SW480 (cell line): ENCODE measurements at places on chromosomes 2 and 18.
A peak's percentile ranks its signal among the peaks of the same experiment; 100 is the strongest.

DNA sequence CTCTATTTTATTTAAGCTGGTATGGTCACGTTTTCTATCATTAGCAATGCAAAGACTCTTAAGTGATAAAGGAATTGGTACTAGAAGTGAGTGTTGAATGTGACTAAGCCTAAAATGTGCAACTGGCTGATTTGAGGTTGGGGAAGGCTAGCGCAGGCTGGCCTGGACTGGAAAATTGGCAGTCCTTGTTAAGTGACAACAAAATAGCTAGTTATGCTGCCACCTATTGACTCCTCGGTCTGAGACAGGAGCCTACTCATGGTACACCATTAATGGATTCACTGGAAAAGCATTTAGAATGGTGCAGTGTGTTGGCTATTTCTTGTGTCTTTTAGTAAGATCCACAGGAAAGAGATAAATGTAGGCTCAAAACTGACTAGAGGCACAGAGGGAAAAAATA, 5.7 kb upstream of the WIPF1 start:
- DNase-seq = peak; percentile 43

DNA sequence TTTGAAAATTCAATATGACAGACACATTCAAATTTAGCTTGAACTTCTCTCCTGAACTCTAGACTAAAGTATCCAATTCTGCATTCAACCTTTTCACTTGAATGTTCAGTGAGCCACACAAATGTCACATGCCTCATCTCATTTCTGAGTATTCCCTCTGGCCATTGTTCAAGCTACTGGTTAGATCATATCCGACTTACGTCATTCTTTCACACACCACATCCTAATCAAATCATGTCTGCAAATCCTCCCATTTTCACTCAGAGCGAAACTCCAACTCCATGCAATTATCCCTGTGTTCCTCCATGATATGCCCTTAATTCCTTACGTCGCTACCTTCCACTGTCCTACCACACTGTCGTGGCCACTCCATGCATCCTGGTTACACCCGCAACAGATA, 425.1 kb downstream of the CBLN2 start:
- no peak for DNase-seq

- no peak for DNase-seq
Measured at GRCh38 chr18:55781481-55781957, 193.5 kb upstream of the TCF4 start.

DNA sequence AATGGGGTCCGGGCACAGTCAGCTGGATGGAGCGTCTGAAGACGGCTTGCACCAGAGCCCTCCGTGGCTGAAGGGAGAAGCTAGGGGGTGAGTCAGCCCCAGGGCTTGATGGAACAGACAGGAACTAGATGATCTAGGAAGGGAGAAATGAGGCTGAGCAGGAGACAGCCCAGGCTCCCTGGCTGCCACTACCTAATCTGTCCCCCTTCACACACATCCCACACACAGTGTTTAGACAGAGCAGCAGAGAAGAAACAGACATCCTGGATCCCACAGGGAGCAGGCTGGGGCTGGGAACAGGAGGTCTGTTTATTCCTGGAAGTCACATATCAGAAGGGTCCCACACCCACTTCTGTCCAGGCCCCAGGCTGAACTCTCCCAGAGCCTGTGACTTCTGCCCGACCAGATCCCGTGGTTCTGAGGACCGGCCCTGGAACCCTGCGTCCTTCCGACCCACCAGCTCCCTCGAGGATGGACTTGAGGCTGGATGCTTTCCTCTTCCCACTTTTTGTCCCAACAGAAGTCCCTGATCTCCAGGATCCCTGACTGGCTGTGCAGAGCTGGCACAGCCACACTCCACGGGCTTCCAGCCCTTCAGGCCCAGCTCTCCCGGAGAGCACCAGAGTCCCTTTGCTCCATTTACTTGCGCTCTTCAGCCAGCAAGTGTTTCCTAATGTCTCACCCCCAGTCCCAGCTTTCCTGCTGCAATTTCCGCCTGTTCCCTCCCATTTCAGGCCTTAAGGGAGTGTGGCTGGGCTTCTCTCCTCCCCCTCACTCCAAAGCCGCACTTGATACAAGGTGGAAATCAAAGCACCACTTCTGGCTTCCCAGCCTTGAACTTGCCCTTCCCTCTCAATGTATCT, 1.5 kb upstream of the GPBAR1 start:
- DNase-seq = no peak

- DNase-seq = no peak
Measured at GRCh38 chr2:31956312-31956711, 54.5 kb downstream of the MEMO1 start.

GRCh38 chr2:74367789-74368188, 12.3 kb downstream of the DCTN1 start:
- no peak for DNase-seq

DNA sequence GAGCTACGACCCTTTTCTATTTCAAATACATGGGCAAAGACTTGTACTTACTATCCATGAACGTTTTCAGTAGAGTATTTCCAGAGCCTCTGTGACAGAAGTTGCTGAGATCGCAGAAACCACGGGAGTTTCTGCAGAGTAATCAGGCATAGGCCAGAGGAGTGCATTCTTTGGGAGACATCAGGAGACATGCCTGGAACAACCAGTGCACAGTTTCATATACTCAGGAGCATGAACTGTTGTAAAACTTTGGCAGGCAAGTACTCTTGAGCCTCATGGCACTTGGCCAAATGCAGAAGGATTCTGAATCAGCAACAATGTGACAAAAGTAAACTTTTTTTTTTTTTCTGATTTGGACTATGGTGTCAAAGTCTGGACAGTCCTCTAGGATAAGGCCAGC, 307.1 kb downstream of the GRB14 start:
- DNase-seq = no peak

GRCh38 chr2:237650455-237650850, 23.1 kb downstream of the LRRFIP1 start:
- no peak for DNase-seq

DNA sequence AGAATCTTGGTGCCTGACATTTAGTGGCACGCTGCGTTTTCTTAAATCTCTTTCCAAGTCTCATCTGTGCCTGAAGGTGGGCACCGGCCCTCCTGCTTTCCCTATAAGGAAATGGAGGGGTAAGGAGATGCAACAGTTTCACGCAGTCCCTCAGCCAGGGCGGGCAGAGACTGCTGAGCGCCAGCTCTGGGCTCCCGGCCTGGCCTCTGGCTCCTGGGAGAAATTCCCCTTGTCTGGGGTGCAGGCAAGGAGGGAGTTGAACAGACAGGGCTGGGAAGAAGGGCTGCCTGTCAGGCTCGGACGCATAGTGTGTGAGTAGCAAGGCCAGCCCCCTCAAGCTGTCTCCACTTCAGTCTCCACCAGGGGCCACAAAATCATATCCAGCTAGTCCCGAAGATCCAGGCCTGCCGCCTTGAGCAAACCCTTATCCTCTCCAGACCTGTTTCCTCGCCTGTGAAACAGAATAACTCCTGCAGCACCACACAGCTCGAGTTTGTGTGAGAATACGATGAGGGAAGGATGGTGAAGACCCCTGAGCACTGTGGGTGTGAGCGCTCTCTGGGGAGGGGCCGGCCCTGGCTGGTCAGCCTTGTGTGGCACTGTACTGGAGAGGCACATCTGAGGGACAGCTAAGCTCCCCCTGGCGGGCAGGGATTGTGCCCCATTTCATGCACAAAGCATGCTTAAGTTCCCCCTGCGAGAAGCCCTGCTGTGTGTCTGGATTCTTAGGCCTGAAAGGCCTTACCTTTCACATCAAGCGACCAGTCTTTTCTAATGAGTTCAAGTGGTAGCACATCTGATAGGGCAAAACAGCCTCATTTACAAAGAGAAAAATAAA, 33.8 kb downstream of the SDC1 start:
- peak; percentile 31 for DNase-seq

DNA sequence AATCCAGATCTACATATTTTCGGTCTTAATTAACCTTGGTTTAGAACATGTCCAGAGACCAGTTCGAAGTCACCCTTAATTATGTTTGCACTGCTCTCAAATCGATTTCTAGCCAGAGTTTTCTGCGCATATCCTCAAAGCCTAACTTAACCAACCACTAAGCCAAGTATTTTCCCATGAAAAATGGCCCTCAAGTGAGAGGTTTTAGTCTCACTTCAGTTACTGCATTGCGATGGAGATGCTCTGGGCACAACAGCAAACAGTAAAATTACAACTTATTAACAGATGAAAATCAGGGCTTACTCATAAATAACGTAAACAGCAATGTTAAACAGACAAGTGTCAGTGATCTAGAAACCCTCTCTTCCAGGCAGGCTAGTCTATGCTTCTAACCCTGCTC, 4.5 kb downstream of the RTN4 start:
- DNase-seq = no peak

DNA sequence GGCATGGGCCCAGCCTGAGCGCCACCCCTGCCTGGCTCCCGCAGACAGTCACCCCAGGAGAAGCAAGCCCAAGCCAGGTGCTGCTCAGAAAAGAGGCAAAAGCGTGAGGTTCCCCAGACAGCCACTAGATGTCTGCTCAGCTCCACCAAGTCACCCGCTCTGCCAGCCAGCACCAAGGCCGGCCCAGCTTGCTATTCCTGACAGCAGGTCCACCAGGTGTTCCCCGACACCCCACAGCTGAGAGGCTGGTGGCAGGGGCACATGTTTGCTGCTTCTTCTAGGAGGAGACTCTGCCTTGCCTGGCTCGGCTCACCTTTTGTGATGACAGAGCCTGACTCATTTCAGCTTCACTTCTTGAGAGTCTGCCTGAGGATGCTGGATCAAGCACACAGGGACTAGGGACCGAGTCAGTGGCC, 206.7 kb downstream of the MGAT5 start:
- peak; percentile 80 for DNase-seq

DNA sequence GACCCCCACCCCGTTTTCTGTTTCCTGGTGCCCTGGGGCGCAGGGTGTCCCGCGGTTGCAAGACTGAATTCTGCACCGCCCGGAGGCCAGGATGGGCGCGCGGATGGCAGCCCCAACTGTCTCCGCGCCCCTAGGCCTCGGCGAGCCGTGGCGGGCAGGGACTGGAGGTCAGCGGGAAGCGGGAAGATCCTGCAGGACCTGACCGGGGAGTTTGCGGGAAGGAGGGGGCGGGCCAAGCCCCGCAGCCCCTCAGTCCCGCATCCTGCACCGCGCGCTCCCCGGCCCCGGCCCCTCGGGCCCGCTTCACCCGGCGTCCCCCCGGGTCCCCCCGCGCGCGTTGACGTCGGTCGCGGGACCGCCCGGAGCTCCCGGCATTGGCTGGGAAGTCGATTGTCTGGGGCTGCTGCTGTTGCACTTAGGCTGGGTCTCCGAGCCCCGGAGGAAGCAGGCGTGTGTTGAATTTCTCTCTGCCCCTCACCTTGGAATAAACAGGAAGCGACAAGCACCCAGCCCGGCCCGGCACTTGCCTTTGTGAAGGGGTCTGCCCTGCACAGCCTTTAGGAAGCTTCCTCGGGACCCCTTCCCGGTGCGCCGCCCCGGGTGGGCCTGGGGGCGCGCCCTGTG, at the start of gene LDLRAD4:
LDLRAD4 (plus strand) TSS at position 393 of the 624 bp plus-strand sequence.
- DNase-seq = no peak

GRCh38 chr2:129708221-129708967, 271.1 kb upstream of the RAB6C start:
- DNase-seq = no peak

DNA sequence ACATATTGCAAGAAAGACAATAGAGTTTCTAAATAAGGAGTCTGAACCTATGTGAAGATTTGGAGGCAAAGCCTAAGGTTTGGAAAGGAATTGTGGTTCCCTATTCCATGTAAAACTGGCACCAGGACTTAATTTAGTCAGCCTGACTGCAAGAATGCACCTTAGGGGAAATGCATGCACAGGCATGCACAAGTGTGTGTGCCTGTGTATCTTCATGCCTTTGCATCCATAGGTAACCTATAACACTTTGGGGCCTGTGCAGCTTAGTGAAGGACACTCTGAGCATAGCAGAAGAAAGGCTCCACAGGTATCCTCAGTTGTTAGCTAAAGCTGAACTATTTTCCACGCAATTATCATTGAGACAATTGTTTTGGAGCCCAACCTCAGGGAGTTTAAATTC, 73.4 kb downstream of the RPRM start:
- no peak for DNase-seq

DNA sequence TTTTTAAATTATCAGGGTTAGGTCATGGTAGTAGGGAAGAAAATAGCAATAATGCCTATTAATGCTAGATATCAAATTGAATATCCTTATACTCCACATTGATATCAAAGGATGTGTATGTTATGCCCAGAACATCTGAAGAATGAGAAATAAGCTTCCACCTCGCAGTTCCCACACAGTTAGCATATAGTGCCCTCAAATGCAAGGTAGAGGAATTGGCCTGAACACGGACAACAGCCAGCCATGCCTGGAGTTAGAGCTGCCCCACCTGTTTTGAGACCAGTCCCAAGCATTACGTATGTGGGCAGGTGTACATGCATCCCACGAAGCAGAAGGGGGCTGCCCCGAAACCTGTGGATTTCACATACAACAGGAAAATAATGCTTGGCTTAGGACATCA, 79.6 kb downstream of the SUMO1 start:
- peak; percentile 13 for DNase-seq

- DNase-seq = no peak
Measured at GRCh38 chr18:41655074-41655473, 300.0 kb upstream of the PIK3C3 start.

- no peak for DNase-seq
Measured at GRCh38 chr2:199018826-199019225, 438.9 kb downstream of the SATB2 start.

GRCh38 chr18:73942081-73942625, 205.5 kb downstream of the FBXO15 start:
- DNase-seq = no peak

- no peak for DNase-seq
Measured at GRCh38 chr2:185862657-185863398, 124.2 kb downstream of the FSIP2 start.

DNA sequence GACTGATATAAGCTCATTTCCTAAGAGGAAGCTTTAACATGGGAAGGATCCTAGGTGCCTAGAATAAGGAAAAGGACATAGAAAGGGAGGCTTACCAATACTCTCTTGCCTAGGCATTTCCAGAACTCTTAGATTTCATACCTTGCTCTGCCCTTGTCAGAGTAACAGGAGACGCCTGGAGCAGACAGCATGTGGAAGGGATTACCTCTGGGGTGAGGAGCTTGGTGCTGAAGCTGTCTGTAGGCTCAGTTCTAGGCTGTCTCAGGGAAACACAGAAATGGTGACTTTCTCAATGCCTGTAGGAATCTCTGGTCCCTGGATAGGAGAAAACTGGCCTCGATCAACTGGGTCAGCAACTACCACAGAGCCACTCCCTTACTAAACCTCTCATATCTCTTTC, 150.0 kb downstream of the SLC4A3 start:
- no peak for DNase-seq

DNA sequence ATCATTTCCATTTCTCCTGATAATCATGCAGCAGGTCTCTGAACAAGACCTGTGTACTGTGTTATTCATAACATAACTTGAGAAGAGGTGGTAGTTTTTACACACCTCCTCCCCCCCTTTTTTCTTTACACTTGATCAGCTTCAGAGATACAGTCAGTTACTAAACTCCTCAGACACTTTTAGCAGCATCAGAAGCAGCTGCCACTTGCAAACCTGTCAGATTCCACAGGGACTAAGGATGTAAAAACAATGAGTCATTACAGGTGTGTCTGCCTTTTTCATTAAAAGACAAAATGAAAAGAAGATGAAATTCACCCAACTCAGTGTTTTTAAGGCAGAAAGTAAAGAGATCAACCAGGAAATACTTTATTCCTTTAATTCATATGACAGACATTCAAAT, 254.0 kb downstream of the NRXN1 start:
- DNase-seq = no peak

- DNase-seq = no peak
Measured at GRCh38 chr2:2557475-2557874, 226.4 kb upstream of the MYT1L start.
